Fibroblast of the aortic adventitia (primary cell): ENCODE measurements at places on chromosomes 7 and 10. TPM values are rescaled to one million over a fixed set of nuclear protein-coding genes. Genes with fewer than 3 reads are reported as not detected.

The NKX2-3 gene
- not detected in 2 replicates for total RNA-seq

The WNT8B gene
- not detected in 2 replicates for total RNA-seq

The HOXA7 gene
- not detected in 2 replicates for total RNA-seq

The FAM221A gene
- total RNA-seq, result 0.74 and 1.4 TPM in 2 replicates

The GIMAP8 gene
- 0.09 and 0.16 TPM in 2 replicates for total RNA-seq

The TNRC18 gene
- total RNA-seq, result 57.8 and 155 TPM in 2 replicates

The TRPV6 gene
- 0.08 TPM in 1 of 2 replicates, not detected in the other for total RNA-seq

The RBP3 gene
- not detected in 2 replicates for total RNA-seq

The ZWINT gene
- total RNA-seq, result 2.7 and 46.3 TPM in 2 replicates

The VWDE gene
- 0.08 and 0.09 TPM in 2 replicates for total RNA-seq

The FAM25A gene
- not detected in 2 replicates for total RNA-seq

The NUTM2D gene
- 0.82 and 2.6 TPM in 2 replicates for total RNA-seq

The SPACDR gene
- 0.27 TPM in 1 of 2 replicates, not detected in the other for total RNA-seq

The NODAL gene
- not detected in 2 replicates for total RNA-seq

The ACHE gene
- total RNA-seq, result 0.16 TPM in 1 of 2 replicates, not detected in the other

The UBE2H gene
- total RNA-seq, result 59.5 and 71.6 TPM in 2 replicates

The CRPPA gene
- 2.5 and 3.2 TPM in 2 replicates for total RNA-seq

The ZNF727 gene
- total RNA-seq, result 0.57 TPM in 1 of 2 replicates, not detected in the other

The C7orf33 gene
- total RNA-seq, result not detected in 2 replicates

The COL13A1 gene
- total RNA-seq, result 6.0 and 10.7 TPM in 2 replicates

The BAIAP2L1 gene
- total RNA-seq, result 1.1 and 2.8 TPM in 2 replicates

The ARHGAP22 gene
- total RNA-seq, result 22.3 and 60.2 TPM in 2 replicates

The SEC23IP gene
- total RNA-seq, result 51.2 and 119 TPM in 2 replicates

The SYT15B gene
- total RNA-seq, result 0.16 TPM in 1 of 2 replicates, not detected in the other

The LRRC61 gene
- total RNA-seq, result 0.09 and 2.2 TPM in 2 replicates

The ABCB4 gene
- 0.81 TPM in 1 of 2 replicates, not detected in the other for total RNA-seq

The PPP1R9A gene
- 0.45 and 0.49 TPM in 2 replicates for total RNA-seq

The CTAGE8 gene
- total RNA-seq, result 6.2 TPM in 1 of 2 replicates, not detected in the other

The SFMBT2 gene
- 0.25 and 2.0 TPM in 2 replicates for total RNA-seq

The KIF11 gene
- 4.5 and 46.5 TPM in 2 replicates for total RNA-seq

The CACUL1 gene
- 17.8 and 29.6 TPM in 2 replicates for total RNA-seq

The PLOD3 gene
- 31.3 and 45.5 TPM in 2 replicates for total RNA-seq

The SVOPL gene
- total RNA-seq, result not detected in 2 replicates

The C10orf62 gene
- not detected in 2 replicates for total RNA-seq

The DDC gene
- total RNA-seq, result not detected in 2 replicates

The ERVW-1 gene
- not detected in 2 replicates for total RNA-seq

The FAM13C gene
- total RNA-seq, result 3.3 and 9.1 TPM in 2 replicates

The WIPF3 gene
- total RNA-seq, result not detected in 2 replicates

The GTPBP10 gene
- 23.2 and 26.6 TPM in 2 replicates for total RNA-seq
